ENCODE measurements at places on chromosomes 11 and 22.

DNA sequence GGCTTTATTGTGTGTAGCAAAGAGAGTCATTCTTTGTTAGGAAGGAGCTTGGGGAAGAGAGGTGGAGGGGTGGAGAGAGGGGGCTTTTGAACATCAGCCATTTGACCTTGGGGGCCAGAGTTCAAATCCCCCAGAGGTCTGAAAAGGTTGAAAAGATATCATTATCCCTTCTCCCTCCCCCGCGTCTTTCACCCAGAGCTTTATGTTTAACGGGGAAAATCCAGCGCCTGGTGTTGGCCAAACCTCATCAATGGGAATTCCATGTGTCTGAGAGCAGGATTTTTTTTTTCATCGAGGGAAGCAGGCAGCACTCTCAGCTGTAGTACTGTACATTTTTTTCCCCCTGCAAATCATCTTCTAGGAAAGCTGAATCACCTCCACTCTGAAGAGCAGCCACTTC is 122.4 kb upstream of the HSD17B12 start:
- no peak for DNase-seq

DNA sequence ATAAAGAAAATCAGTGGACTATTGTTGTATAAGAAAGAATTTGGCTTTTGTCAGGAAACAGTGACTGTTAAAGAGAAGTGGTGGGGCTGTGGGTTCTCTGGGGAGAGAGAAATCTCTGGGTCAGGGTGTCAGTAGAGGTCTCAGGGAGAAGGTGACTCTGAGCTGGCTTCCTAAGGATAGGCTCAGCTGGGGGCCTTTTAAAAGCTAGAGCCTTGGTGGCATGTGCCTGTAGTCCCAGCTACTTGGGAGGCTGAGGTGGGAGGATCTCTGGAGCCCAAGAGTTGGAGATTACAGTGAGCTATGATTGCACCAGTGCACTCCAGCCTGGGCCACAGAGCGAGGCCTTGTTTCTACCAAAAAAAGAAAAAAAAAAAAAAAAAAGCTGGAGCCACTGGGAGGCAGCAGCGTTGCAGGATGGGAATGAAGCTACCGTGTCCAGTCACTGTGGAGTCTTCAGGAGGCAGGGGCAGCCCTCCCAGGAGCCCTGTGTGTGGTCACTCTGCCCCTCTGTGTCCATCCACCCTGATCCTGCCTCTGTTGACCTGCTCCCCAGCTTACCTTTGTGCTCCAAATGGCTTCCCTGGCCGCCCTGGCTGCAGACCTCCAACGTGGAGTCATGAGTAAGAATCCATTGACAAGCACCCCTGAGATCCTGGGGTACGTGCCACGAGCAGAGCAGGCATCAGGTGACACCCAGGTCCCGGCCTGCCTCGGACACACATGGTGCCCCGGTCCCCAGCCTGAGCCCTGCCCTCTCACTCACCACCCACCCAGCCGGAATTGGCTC is 5.4 kb upstream of the MIF start:
- no peak for DNase-seq

DNA sequence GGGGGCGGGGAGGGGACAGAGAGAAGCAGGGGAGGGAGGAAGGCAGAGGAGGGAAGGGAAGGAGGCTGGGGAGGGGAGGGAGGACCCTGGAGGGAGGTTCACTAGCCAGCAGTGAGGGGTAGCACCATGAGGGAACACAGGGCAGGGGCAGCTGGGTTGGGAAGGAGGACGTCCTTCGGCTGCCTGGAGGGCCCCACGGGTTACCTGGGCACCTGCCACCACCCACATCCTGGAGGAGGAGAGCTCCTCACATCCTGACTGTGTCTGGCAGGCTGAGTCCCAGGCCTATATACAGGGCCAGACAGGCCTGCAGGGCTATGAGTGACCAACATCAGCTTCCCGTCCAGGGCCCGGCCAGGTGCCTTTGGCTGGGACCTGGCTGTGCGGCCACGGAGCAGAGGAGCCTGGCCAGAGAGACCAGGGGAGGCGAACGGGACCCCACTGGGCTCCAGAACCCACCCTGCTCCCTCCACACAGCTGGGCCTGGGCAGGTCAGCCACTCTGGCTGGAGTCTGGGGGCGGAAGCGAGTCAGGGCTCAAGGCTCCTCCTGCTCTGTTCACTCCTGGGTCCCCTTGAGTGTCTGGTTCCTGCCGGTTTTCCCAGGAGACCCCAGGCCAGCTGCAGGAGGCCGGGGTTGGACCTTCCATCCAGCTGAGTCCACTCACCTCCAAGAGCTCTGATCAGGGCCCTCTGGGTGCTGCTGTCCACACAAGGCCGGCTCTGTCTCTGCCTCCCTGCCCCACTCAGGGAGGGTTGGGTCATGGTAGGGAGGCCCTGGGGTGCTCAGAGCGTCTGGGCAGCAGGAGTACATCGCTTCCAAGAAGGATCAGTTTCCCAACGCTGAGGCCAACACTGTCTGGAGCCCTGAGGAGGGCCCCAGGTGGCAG is 677.7 kb downstream of the BRD1 start:
- no peak for DNase-seq

GRCh38 chr11:65278356-65278755 is 16.6 kb downstream of the POLA2 start:
- DNase-seq = no peak

DNA sequence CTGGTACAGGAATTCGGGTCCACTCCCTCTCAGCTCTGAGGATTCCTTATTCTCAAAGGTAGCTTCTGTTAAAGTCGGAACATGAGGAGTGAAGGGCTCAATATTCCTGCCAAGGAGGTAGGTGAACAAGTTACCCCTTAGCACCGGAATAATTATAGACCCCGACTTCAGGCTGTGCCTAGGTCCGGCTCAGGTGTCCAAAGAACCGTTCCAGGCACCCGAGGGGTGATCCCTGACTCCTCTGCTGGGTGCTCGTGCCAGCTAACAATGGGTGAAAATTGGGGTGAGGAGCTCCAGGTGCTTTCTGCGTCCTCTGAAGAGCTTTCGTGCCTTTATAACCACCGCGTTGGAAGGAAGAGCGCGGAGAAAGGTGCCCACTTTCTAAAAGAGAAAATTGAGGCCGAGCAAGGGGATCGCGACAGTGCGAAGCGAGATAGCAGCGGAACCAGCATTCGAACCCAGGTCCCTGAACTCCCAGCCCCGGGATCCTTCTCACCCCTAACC is 393 bp downstream of the CYB561A3 start:
- DNase-seq = no peak

DNA sequence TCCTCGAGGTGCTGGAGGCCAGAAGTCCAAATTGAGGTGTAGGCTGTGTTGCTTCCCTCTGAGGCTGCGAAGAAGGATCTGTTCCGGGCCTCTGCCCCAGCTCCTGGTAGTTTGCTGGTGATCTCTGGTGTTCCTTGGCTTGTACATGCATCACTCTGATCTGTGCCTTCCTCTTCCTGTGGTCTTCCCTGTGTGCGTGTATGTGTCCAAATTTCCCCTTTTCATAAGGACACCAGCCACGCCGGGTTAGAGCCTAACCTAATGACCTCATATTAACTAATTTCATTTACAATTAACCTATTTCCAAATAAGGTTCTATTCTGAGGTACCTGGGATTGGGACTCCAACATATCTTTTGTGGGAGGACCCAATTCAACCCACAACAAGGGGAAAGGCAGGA is 21.5 kb downstream of the RIBC2 start:
- no peak for DNase-seq

DNA sequence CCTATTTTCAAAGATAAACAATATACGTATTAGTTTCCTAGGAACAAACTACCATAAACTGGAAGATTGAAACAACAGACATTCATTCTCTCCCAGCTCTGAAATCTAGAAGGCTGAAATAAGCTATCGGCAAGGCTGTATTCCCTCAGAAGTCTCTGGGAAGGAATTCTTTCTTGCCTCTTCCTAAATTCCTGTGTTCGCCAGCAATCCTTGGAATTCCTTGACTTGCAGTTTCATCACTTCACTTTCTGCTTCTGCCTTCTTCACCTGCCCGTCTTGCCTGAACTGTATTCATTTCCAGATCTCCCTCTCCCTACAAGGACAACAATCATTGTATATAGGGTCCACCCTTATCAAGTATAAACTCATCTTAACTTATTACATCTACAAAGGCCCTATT is 17.7 kb upstream of the PRDM10 start:
- DNase-seq = no peak

GRCh38 chr11:62492586-62492985 is 54.0 kb downstream of the AHNAK start:
- DNase-seq = no peak

DNA sequence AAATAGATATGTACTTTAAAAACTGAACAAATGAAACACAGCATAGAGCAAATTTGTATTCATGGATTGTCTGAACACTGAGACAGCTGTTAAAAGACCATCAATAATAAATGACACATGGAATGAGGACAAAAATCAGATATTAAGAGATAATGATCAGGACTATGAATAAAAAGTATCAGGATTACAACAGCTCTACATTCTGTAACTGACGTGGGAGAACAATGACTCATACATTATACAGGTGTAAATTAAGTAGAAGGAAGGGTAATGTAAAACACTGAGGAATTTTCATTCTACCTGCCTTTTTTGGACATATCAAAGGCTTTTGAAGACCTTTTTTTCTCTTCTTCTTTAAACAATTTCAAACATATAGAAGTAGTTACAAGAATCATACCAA is 310.9 kb upstream of the ANO3 start:
- no peak for DNase-seq

DNA sequence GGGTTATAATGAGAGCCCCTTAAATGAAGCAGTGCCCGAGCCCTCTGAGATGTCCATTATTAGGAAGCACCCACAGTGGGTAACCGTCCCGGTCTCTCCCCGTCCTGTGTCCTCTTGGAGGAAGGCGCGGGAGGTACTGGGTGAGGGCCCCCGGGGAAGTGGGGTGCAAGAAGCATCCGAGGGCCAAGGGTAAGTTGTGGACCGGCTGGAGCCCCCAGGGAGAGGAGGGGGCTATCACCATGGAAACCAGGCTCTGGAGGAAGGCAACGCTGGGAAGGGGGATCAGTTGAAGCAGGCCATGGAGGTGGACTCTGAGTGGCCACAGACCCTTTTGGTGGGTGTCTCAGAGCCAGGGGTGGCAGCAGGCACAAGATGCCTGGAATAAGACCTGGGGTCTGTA is 173.6 kb downstream of the ST3GAL4 start:
- no peak for DNase-seq

DNA sequence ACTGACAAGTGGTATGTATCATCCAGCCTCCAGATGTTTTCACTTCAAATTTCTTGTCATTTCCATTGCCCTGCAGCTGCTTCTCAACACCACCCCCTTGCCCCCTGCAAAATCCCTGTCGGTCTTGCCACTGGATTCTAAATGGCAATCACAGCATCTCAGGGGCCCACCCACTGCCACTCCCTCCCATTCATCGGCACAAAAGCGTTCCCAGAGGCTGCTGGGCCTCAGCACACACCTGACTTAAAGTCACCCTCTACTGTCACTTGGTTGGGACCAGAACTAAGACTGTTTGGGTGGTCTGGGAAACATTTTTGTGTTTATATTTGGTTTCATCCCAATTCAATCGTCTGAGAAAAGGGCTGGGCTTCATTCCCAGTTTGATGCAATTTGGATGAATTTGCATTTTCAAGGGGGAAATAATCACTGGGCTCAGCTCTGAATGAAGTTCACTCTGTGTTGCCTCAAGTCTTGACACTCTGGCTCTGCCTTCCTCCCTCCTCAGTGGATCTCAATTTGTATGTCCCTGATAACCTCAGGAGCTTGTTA is 27.1 kb downstream of the SYT13 start:
- DNase-seq = no peak

DNA sequence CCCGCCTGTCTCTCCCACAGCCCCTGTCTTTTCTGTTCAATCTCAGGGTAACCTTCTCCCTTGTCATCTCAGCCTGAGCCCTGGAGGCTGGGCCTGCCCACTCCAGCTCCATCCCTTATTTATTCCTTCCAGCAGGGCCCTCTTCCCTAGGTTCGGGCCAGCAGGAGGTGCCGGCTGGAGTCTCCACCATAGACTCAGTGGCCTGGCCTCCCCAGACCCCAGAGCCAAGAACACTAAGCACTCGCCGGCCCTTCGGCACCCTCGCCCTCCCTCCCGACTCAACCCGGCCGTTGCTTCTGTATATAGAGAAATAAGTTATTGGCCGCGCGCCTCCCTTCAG is 1.4 kb upstream of the RAB1B start:
- DNase-seq = no peak

DNA sequence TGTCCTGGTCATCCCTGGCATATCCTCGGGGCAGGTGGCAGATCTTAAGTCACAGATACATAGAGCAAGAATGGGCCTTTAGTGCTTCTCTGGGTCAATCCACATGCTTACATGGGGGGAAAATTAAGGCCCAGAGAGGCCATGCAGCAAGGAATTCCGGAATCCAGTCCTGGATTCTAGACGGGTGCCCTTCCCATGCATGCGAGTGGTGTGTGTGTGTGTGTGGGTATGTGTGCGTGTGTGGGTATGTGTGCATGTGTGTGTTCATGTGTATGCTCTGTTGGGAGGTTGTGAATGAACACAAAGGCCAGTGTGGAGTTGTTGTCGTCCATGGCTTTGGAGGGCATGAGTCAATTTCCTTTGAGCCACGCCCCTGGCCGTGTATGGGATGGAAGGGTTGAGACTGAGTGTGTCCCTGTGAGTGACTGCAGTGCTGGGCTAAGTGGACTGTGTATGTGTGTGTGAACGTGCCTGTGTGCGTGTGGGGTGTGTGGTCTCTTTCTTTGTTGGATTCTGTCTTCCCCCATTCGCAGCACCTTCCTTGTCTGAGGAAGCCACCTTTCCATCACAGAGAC is 33.4 kb upstream of the EIF3D start:
- no peak for DNase-seq

- no peak for DNase-seq
Measured at GRCh38 chr11:36126678-36127077, 162.5 kb downstream of the COMMD9 start.

DNA sequence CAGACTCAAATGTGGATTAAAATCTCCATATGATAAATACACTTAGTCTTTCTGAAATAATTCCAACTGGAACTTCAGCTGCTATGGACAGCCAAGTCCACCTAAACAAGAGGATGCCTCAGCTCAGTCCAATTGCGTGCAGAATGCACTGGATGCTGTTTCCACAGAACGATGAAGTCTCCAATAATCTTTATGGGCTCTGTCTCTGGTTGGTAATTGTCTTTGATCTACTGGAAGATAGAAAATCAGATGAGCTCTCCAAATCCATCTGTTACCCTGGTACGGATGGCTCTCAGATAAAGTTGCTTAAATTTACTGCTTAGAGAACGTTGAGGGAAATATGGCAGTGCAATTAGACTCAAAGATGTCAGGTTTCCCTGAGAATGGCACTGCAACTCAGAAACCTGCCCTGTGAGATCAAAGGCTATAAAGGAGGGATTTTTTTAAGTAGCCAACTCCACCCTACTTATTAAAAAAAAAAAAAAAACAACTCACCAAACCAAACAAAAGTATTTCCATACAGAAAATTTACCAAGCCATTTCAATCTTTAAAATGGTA is 859 bp upstream of the BIRC3 start:
- no peak for DNase-seq

GRCh38 chr11:21710809-21711208 is 482.1 kb upstream of the ANO5 start:
- DNase-seq = no peak

DNA sequence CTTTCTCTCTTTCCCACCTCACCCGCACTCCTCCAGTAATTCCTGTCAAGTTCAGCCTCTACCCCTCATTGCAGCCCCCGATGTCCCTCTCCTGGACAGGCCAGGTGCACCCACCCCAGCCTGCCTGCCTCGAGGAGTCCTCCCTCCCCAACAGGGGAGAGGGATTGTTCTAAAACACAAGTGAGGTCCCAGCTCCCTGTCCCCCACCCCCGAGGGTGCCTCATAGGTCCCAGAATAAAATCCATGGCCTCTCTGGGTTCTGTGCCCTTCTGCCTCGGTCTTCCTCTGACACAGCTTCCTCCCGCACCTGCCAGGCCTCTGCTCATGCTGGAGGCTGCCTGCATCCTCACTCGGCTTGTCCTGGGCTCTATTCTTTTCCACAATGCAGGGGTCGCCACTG is 720.1 kb downstream of the BRD1 start:
- DNase-seq = no peak

Measured in activated CD4-positive, alpha-beta T cell treated with anti-CD3 and anti-CD28 coated beads for 4 hours (primary cell).